ENCODE measurements at places on chromosomes 7 and 10. TPM values are rescaled to one million over a fixed set of nuclear protein-coding genes. Genes with fewer than 3 reads are reported as not detected.

The RHOBTB1 gene
- 2.5 TPM for polyA plus RNA-seq

The LFNG gene
- 0.35 TPM for polyA plus RNA-seq

The ABCC2 gene
- 0.31 TPM for polyA plus RNA-seq

The TBC1D12 gene
- polyA plus RNA-seq: 32.4 TPM

The FGFR2 gene
- polyA plus RNA-seq: 53.3 TPM

The WDFY4 gene
- polyA plus RNA-seq: not detected

The SLC26A4 gene
- 0.05 TPM for polyA plus RNA-seq

The APBB1IP gene
- not detected for polyA plus RNA-seq

The PAPOLB gene
- polyA plus RNA-seq: not detected

The TBATA gene
- not detected for polyA plus RNA-seq

The UBE2H gene
- 20.9 TPM for polyA plus RNA-seq

The PDK4 gene
- 1.4 TPM for polyA plus RNA-seq
